ENCODE measurements at places on chromosomes 4 and X. TPM values are rescaled to one million over a fixed set of nuclear protein-coding genes. Genes with fewer than 3 reads are reported as not detected.

DNA sequence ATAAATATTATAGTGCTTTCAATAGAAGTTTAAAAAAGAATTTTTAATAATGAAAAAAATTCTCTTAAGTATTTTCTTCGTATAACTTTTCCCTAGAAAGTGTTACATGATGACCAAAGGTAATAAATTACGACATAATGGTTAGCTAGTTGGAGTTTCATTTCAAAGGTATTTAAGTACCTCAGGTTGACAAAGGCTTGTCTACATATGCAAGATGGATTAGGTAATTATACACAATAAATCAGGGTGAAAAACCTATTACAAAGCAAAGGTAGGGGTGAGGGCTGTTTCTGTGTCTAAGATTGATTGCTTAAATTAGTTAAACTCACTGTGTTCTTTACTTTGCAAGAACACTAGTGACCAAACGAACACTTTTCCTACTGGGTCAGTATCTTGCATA, 508.5 kb upstream of the FAT1 start:
- no peak for DNase-seq

DNA sequence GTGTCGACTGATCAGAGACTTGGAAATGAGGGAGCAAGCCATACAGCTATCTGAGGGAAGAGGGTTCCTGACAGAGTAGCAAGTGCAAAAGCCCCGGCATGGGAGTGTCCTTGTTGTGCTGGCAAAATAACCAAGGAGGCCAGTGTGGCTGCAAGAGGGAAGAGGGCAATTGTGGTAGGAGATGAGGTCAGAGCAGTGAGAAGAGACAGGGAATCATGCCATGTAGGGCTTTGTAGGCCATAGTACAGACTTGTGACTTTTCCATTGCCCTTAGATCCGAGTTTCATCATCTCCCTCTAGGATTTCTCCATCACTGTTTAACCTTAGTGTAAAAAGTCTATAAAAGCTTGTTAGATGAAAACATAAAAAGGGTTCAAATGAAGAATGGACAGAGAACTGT, 76.2 kb downstream of the DOCK11 start:
- DNase-seq, result no peak

DNA sequence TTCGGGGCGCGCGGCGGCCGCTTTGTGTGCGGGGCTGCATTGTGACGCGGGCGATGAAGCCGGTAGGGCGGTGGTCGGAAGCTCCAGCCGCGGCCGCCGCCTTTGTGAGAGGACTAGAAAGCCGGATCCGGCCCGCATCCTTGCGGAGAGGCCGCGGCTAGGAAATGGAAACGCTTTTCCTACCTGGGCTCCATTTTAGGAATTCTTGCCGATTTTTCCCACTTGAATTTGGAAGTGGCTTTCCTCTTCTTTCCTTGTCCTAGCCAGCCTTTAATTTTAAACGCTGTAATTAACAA, 708 bp downstream of the TMSB4X start:
- no peak for DNase-seq

GRCh38 chr4:119059221-119059620, 76.4 kb upstream of the MYOZ2 start:
- no peak for DNase-seq

GRCh38 chrX:134933911-134934310, 56.9 kb upstream of the SMIM10 start:
- DNase-seq, result no peak

DNA sequence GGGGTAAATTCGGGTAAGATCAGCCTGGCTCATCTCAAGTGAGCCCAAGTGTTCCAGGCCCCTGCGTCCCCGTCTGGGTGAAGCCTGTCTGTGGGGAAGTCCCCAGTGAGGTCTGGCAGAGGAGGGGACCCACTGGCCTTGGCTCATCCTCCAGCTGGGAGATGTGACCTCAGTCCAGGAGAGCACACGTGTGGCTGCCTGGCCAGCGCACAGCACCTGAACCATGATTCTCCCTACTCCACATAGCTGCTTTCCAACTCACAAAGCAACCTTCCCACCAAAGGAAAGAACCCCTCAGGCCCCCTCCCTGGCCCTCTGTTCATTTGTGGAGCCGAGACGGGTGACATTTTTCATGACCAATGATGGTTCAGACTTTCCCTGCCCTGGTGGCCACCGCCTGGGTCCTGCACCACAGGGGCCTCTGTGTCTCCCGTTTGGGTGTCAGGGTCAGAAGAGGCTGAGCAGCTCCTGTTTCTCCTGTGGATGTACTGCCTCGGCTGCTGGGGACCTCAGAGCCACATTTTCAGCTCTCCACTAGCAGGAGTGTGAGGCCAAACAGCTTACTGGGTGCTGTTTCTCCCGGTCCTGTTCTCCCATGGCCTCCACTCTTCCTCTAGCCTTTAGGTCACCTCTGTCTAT, 111.4 kb downstream of the CPZ start:
- peak; percentile 29 for DNase-seq

DNA sequence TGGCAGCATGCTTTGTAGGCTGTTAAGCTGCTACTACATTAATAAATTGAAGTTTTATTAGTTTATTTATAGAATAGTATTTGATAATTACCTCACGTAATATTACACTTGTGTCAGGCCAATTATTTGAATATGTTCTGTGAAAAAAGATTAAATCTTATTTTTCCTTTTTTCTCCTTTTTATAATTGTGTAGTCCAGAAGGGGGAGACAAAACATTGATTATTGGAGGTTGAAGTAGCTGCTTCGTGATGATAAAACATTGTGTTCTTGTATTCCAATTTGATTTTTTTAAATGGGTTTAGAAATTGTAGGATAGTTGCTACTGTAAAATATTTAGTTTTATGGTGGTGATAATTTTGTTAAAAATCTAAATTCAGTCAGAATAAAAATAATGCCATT, 85.7 kb downstream of the DIAPH2 start:
- DNase-seq, result no peak

KLHL4 gene
- 0.49 TPM for total RNA-seq

FOXP3 gene
- total RNA-seq, result 0.49 TPM

CENPE gene
- 1.3 TPM for total RNA-seq

KIAA1210 gene
- 4.9 TPM for total RNA-seq

Data from ureter (tissue), 1 donor.